ENCODE measurements at places on chromosomes 1 and 21. TPM values are rescaled to one million over a fixed set of nuclear protein-coding genes. Genes with fewer than 3 reads are reported as not detected.

- no peaks in the 10 kb centered on the region for H3K27me3 ChIP-seq
- no peak for DNase-seq
- H3K4me1 ChIP-seq = peaks cover 16% of the 10 kb centered on the region
Observed at GRCh38 chr1:53145942-53146708, 3.7 kb upstream of the SLC1A7 start.

B3GALT5 gene
- total RNA-seq = 1.5 TPM

GRCh38 chr1:228297822-228298221 is 90.0 kb downstream of the OBSCN start:
- no peaks in the 10 kb centered on the region for H3K36me3 ChIP-seq
- no peaks in the 10 kb centered on the region for H3K4me1 ChIP-seq
- no peak overlapping the region for H3K27ac ChIP-seq
- H3K27me3 ChIP-seq = no peaks in the 10 kb centered on the region
- DNase-seq = no peak
- no peak overlapping the region for H3K4me3 ChIP-seq

- no peaks in the 10 kb centered on the region for H3K27me3 ChIP-seq
- no peaks in the 10 kb centered on the region for H3K36me3 ChIP-seq
- H3K27ac ChIP-seq = no peak overlapping the region
- no peak for DNase-seq
- H3K4me1 ChIP-seq = no peaks in the 10 kb centered on the region
Observed at GRCh38 chr1:98924977-98925376, 79.7 kb downstream of the PLPPR5 start.

DNA sequence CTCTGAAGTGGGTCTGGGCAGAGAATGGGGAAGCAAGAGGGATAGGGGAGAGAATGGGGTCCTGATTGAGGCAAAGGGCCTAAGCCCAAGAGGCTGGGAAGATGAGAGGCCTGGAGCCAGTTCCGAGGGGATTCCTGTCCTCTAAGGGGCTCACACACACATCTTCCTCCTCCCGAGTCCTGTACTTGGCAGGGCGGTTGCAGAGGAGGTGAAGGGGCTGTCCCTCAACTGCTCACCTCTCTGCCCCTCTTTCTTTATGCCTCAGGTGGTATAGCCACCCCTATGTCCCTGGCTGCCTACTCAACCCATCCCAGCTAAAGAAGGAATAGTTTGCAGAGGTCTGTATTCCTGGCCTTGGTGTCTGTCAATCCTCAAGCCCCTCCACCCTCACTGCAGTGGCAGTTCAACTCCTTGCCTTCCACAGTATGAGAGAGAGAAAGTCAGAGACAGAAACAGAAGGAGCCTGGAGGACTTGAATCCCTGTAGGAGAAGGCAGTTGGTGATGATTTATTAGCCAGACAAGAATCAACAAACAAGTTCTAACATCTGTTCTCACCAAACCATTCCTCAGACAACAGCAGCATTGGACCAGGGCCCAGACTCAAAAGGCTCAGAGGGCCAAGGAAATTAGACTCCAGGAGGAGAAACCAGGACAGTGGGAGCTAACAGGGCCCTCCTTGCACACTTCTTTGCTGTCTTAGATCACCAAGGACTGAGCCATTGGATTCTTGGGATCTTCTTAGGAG is 10.7 kb downstream of the SH2D2A start:
- H3K4me1 ChIP-seq = peaks cover 50% of the 10 kb centered on the region
- H3K36me3 ChIP-seq = peaks cover under 1% of the 10 kb centered on the region
- H3K27ac ChIP-seq = peak overlapping the region; percentile 51
- no peak for DNase-seq
- H3K4me3 ChIP-seq = no peak overlapping the region
